A673 (cell line): ENCODE measurements at places on chromosomes 13 and 19. TPM values are rescaled to one million over a fixed set of nuclear protein-coding genes. Genes with fewer than 3 reads are reported as not detected.

FSD1 gene
- total RNA-seq = 10.4 and 14.4 TPM in 2 replicates

IL4I1 gene
- 1.3 TPM in 2 replicates for total RNA-seq

CEACAM3 gene
- total RNA-seq = not detected in 2 replicates

PTGIR gene
- total RNA-seq = 0.46 TPM in 1 of 2 replicates, not detected in the other

CADM4 gene
- 28.7 and 35.2 TPM in 2 replicates for total RNA-seq

ZNF443 gene
- total RNA-seq = 4.3 and 5.2 TPM in 2 replicates

IGFL2 gene
- total RNA-seq = 0.45 and 0.59 TPM in 2 replicates

IRGC gene
- total RNA-seq = not detected in 2 replicates

PRTN3 gene
- not detected in 2 replicates for total RNA-seq

SHD gene
- not detected in 2 replicates for total RNA-seq

RASIP1 gene
- 3.8 and 5.0 TPM in 2 replicates for total RNA-seq

ERICH4 gene
- not detected in 2 replicates for total RNA-seq

KLK7 gene
- not detected in 2 replicates for total RNA-seq
